ENCODE measurements at places on chromosomes 1 and 21. TPM values are rescaled to one million over a fixed set of nuclear protein-coding genes. Genes with fewer than 3 reads are reported as not detected.

GRCh38 chr1:9737671-9738070 lies 86.1 kb downstream of the CLSTN1 start:
- DNase-seq, result no peak

DNA sequence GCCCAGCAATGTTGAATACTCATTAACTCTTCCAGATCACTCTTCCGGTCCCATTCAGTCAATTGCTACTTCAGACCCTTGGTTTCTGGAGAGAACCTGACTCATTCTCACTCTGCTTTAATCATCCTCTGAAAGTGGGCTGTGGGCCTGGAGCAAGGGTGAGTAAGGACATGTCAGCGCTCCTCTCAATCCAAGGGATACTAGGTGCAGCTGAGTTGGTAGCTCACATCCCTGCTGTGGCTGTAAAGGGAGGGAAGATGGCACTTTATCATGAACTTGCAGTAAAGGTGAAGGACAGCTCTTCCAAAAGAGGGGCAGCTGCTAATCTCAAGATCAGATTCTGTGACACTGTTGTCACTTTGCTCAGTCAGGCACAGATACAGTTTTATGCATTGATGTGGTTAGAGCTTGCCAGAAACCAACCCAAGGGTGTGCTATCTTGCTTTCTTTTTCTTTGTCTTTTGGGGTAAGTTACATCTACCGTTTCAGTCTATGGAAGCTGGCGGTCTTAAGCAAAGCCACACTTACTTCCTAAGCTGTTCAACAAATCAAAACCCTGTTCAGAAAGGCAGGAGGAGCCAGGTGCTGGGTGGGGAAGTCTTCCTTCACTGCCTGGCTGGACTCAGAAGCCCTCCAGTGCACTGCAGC lies 26.5 kb upstream of the NTPCR start:
- no peak for DNase-seq

DNA sequence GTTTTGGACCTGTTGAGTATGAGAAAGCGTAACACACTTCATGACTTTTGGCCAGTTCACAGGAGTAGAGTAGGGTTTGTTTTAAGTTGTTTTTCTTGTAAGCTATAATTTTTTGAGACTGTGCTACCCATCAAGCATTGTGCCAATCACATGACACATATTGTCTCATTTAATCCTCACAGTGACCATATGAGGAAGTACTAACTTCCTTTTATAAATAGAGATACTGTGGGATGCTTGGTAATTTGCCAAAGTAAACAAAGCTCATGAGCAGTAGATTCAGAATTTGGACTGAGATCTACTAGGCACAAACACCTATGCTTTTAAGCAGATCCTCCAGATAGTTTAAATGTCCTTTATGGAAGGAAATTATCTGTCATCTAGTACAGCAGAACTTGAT lies 178.3 kb downstream of the CACNA1E start:
- no peak for DNase-seq

DNA sequence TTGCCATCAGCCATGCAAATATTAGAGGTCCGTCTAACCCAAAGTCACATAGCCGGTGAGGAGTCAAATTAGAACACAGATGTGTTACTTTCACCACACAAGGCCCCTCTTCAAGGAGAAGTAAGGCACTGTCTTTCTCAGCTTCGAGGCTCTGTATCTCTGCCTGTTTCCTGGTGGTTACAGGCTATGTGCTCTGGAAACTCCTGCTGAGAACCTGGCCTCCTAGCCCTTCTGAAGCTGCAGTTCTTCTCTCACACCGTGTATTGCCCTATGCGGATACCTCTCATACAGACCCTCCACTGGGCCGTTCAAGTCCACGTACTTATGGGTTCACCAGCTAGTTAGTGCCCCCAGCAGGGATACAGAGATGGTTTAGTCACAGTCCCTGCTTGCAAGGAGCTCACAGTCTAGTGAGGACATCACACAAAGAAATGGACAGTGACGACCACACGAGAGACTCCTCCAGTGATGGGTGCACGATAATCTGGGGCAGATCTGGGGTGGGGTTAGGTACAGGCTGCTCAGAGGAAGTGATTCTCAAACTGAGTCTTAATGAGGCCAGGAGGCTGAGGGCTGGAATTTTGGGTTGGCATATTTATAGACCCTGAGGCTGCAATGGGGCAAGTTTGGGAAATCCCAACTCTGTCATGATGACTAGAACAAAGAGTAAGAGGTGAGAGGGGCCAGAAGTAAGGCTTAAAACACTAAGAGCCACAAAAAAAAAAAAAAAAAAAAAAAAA lies 22.8 kb upstream of the ELOA start:
- no peak for DNase-seq

- DNase-seq, result peak; percentile 22
Observed at GRCh38 chr1:205698921-205699320, 18.6 kb upstream of the SLC45A3 start.

Gene KRTAP19-1
- not detected for total RNA-seq

DNA sequence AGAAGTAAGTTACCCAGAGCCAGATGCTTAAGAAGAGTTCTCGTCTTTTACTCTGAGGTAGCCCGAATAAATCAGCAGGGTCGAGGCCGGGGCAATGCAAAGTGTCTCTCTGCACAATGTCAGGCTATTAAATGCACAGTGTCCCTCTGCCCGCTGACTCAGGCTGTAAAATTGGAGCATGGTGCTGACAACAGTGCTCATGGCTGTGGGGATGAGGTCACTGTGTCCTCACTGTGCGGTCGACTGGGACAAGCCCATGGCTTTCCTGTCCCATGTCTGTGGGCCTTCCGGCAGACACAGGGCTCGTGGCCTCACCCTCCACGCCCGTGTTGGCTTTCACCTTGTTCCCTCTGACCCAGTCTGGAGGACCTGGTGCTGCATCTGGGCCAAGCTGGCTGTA lies 14.6 kb upstream of the SLC2A1 start:
- no peak for DNase-seq

GRCh38 chr21:29077651-29078090 lies 4.2 kb upstream of the CCT8 start:
- DNase-seq, result no peak

Gene ICOSLG
- 5.7 TPM for total RNA-seq

Data from endodermal cell (in vitro differentiated cells).